Adipocyte (in vitro differentiated cells): ENCODE measurements at places on chromosomes 13 and 19.
A peak's percentile ranks its signal among the peaks of the same experiment; 100 is the strongest.

DNA sequence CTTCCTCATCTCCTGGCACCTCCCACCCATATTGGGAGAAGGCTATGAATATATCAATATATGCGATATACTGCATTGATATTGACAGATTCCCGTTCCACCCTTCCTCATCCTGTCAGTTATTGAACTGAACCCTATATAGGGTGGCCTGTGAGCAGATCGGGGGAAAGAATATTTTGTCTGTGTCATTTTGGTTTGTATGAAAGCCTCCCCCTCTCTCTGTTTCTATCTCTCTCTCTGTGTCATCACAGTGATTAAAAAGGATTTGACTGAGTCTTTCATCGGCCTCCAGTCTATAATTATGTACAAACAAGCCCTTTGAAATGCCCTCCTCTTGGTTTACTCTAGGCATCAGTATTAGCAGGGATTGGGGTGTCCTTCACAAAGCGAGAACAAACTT, 35.7 kb downstream of the RASL11A start:
- no peak for DNase-seq

- no peak for DNase-seq
Observed at GRCh38 chr13:28582892-28583240, 76.1 kb upstream of the POMP start.

GRCh38 chr13:32590266-32590665, 4.0 kb downstream of the PDS5B start:
- DNase-seq: peak; percentile 18

GRCh38 chr19:41861116-41861768, 1.2 kb downstream of the RPS19 start:
- DNase-seq: peak; percentile 19

DNA sequence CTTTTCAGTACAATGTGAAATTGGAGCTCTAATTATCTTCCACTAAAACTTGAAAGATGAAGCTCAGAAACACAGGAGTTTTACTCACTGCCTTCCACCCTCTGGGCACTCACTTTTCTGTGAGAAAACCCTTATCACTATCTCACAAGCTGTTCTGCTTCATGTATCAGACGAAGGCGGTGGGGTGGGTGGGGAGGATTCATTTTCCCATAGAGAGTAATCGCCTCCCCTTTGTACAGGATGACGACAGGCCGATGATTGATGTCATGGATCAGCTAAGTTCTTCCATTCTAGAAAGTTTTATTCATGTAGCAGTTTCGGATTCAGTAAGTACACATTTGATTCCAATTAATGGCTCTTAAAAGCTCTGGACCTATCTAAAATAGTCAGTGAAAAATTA, 139.9 kb downstream of the ZAR1L start:
- no peak for DNase-seq

- peak; percentile 85 for DNase-seq
Observed at GRCh38 chr13:29594303-29594709, 1.2 kb downstream of the SLC7A1 start.

DNA sequence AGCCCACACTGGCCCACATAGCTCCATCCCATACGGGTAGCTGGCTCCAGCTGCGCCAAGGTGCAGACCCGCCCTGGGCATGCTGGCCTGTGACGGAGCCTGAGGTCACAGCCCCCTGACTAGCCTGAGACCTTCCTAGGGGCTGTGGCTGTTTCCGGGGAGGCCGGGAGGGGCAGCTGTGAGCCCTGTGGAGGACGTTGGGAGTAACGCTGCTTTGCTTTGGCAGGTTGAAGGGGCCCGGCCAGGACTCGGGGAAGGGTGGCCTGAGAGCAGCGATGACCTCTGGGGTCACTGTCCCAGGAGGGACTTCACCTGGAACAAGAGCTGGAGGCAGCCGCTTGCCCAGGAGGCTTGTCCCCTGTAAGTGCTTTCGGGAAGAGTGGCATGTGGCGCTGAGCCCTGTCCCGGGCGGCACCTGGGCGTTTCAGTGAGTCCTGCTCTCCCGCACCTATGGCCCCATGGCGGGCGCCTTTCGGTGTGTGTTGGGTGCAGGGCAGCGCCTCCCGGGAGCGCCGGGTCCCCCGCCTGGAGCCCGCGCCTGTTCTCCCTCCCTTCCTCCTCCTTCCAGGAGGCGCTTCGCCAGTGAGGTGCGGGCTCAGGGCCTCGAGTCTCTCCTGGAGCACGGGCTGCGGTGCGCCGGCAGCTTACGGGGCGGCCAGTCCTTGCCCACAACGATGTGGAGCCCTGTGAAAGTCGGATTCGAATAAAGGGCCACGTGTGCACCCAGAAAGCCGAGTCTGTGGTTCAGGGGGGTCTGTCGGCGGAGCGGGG, 1.1 kb upstream of the FAM174C start:
- DNase-seq: no peak

DNA sequence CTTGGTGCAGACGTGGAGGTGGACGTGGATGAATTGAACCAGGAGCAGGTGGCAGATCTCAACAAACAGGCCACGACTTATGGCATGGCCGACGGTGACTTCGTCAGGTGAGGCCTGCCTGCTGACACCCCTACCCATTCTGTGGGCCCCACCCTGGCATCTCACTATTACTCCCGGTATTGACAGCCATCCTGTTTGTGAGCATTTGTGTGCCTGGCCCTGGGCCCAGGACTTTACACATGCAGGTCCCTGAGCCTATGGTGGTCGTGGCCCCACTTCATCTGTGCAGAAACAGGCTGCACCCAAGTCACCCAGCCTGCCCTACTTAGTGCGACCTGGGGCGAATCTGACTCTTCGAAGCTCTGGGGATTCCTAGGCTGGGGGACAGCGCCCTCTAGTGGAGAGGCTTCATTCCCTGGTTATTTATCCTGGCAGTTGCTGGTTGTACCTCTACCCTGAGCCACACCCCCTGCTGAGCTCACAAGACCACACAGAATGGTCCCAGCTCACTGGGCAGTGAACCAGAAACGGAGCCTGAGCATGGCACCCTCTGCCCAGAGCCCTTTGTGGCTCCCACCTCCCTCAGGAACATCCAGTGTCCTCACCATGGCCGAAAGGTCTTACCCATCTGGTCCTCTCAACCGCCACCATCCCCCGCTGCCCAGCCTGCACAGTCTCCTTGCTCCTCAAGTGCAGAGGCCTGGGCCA, 16.9 kb downstream of the ZNF296 start:
- peak; percentile 79 for DNase-seq

DNA sequence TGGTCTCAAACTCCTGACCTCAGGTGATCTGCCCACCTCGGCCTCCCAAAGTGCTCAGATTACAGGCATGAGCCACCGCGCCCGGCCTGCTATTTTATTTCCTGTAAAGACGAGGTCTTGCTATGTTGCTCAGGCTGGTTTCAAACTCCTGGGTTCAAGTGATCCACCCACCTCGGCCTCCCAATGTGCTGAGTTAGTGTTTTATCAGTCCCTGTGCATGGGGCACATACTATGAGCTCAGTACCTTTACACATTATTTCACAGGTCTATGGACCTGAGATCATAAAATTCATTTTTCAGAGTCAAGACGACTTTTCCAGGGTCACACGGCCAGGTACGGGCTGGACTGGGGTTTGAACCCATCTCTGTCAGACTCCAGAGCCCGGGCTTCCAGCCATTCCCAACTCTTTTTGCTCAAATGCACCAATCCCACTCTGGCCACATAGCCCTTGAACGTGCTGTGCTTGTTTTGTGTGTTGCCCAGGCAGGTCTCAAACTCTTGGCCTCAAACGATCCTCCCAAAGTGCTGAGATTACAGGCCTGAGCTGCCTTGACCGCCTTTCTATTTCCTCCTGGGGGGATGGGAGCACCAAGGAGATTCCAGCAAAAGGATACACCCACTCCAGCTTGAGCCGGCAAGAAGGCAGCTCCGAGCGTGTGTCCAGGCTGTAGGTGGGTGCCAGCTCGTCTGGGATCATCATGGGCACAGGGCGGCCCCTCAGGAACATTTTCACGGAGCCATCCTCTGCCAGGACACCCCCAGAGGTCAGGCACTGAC, 1.1 kb downstream of the EML2 start:
- peak; percentile 55 for DNase-seq

GRCh38 chr19:12884926-12885748, 1.9 kb downstream of the KLF1 start:
- peak; percentile 62 for DNase-seq

- no peak for DNase-seq
Observed at GRCh38 chr19:30473334-30473867, 101.2 kb downstream of the ZNF536 start.

- DNase-seq: no peak
Observed at GRCh38 chr19:48158210-48158790, 11.8 kb downstream of the LIG1 start.

GRCh38 chr19:23118400-23118799, 1.6 kb downstream of the ZNF730 start:
- no peak for DNase-seq

GRCh38 chr19:7734220-7735203, 2.6 kb upstream of the CLEC4G start:
- peak; percentile 29 for DNase-seq

DNA sequence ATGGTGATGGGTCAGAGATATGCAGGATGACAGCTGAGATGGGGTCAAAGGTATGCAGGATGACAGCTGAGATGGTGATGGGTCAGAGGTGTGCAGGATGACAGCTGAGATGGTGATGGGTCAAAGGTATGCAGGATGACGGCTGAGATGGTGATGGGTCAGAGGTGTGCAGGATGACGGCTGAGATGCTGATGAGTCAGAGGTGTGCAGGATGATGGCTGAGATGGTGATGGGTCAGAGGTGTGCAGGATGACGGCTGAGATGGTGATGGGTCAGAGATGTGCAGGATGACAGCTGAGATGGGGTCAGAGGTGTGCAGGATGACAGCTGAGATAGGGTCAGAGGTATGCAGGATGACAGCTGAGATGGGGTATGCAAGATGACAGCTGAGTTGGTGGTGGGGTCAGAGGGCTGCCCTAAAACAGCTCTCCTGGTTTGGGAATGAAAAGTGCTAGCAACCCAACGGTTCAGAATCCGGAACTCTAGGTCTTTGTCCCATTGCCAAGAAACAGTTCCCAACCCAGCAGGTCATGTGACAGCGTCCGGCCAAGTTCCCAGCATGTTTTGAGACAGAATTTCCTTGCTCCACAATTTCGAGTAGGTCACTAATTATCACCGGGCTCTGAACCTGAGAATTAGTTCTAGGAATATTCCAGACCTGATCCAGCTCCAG, 3.2 kb downstream of the SELENOW start:
- no peak for DNase-seq

- peak; percentile 59 for DNase-seq
Observed at GRCh38 chr13:64186503-64187250, 2771.0 kb upstream of the PCDH20 start.

DNA sequence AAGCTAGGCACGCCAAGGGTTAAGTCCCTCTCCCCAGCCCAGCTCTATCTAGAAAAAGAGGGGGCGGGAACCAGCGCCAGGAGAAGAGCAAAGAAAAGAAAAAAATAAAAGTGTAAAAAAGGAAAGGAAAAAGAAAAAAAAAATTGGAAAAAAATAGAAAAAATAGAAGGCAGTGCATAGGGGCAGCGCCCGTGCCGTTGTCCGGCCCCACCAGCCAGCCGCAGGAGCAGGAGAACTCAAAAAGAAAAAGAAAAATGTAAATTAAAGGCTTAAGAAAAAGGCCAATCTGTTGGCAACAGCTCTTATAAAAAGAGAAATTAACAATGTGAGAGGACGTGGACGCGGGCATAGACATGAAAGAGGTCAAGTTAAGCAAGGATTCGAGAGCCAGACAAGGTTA, 105.4 kb upstream of the ZNF98 start:
- no peak for DNase-seq

- DNase-seq: peak; percentile 85
Observed at GRCh38 chr19:43784241-43784980, 3.6 kb upstream of the KCNN4 start.

DNA sequence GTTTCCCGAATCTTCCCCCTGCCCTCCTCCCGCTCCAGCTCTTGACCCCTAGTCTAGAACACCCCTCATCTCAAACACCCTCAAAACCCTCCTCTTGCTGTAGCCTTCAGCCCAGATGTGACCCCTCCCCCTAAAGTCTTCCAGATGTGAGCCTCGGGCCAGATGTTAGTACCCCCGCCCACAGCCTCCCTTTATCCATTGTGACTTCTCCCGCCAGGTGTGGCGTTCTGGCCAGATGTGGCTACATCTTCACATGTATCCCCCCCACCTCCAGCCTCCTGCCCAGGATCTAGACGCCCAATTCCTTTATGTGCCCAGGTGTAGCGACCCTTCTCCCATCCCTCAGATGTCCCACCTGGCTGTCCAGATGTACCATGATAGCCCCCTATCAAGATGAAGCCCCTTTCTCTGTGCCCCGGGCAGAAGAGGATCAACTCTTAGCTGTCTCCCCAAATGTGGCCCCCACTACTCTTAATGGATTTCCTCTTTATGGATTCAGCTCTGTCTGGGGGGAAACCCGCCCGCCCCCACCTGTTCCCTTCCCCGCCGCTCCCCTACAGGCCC, 517 bp upstream of the LTBP4 start:
- no peak for DNase-seq

- DNase-seq: no peak
Observed at GRCh38 chr13:22076658-22077057, 405.8 kb downstream of the FGF9 start.

- DNase-seq: no peak
Observed at GRCh38 chr19:7333198-7334118, 15.3 kb upstream of the ARHGEF18 start.

- DNase-seq: no peak
Observed at GRCh38 chr19:48726556-48726955, 7.0 kb upstream of the MAMSTR start.

DNA sequence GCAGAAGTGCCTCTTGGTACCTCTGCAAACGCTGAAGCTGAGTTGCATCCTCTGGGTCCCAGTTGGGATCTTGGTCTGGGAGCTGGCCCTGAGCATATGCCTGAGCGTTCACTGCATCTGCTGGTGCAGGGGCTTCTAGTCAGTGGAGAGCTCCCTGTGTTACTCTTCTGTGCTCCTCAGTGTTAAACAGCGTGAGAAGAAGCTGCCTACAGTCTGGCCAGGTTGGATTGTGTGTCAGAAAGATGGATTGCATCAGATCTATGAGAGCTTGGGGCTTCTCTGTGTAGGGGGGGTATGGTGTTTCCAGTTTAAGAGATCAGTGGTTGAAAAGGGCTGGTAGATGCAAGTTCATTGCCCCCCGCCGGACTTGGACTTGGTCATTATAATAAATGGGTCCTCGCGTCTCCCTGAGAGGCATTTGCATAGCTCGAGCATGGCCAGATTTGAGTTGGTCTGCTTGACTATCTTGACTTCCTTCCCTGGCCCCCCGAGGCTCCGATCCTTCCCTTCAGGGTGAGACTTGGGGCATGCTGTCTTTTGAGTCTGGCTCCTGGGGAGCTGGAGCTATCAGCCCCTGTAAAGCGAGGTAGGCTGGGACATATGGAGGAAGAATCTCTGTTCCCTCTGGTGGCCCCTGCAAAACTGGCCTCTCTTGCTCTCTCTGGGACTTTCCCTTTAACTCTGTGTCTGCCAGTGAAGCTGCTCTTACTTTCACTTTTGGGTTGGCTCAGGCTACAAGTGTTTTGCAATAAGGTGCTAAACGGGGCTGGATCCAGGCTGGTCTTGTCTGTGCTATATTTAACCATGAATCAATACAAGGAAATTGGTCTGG, 52.9 kb downstream of the OR10H4 start:
- DNase-seq: peak; percentile 85

DNA sequence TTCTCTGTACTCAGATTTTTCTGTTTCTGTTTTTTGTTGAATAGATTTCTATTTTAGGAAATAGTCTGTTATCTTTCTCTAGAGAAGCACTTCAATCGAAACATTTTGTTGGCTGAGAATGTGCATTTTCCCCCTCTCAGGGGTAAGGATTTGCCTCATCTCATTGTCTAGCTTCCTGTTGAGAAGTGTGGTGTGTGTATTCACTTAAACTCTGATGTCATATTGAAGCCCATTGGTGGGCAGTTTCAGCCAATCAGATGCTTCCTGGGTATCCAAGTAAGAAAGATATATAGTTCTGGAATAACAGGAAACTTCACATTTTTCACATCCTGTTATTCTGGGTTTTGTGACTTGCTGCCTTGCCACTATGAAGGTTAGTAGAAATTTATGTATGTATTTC, 87.6 kb downstream of the ARHGEF7 start:
- DNase-seq: peak; percentile 83
